ENCODE measurements at places on chromosomes 13 and 19. TPM values are rescaled to one million over a fixed set of nuclear protein-coding genes. Genes with fewer than 3 reads are reported as not detected.

Gene CLDN10
- 0.72 TPM for total RNA-seq

Gene HCN2
- 9.8 TPM for total RNA-seq

Gene KDM4B
- 33.6 TPM for total RNA-seq

Gene CNN2
- 101 TPM for total RNA-seq

Gene CGB1
- total RNA-seq: not detected

GRCh38 chr13:40472427-40473220 is 193.8 kb downstream of the FOXO1 start:
- DNase-seq: no peak
- H3K36me3 ChIP-seq: no peaks in the 10 kb centered on the region
- peaks cover 13% of the 10 kb centered on the region for H3K4me1 ChIP-seq
- H3K27me3 ChIP-seq: no peaks in the 10 kb centered on the region
- H3K27ac ChIP-seq: no peak overlapping the region

- no peak for DNase-seq
- H3K36me3 ChIP-seq: no peaks in the 10 kb centered on the region
- no peak overlapping the region for H3K27ac ChIP-seq
Measured at GRCh38 chr19:14775869-14776586, 2.3 kb downstream of the ADGRE2 start.

- H3K4me1 ChIP-seq: peaks cover 59% of the 10 kb centered on the region
- H3K27ac ChIP-seq: peak overlapping the region; percentile 37
- DNase-seq: peak; percentile 52
- H3K4me3 ChIP-seq: no peak overlapping the region
- H3K36me3 ChIP-seq: no peaks in the 10 kb centered on the region
- H3K27me3 ChIP-seq: no peaks in the 10 kb centered on the region
Measured at GRCh38 chr19:44725251-44725650, 23.3 kb upstream of the BCL3 start.

- no peaks in the 10 kb centered on the region for H3K4me1 ChIP-seq
- H3K4me3 ChIP-seq: no peak overlapping the region
- no peaks in the 10 kb centered on the region for H3K27me3 ChIP-seq
- no peak overlapping the region for H3K27ac ChIP-seq
Measured at GRCh38 chr13:113519556-113519955, 29.0 kb upstream of the DCUN1D2 start.

DNA sequence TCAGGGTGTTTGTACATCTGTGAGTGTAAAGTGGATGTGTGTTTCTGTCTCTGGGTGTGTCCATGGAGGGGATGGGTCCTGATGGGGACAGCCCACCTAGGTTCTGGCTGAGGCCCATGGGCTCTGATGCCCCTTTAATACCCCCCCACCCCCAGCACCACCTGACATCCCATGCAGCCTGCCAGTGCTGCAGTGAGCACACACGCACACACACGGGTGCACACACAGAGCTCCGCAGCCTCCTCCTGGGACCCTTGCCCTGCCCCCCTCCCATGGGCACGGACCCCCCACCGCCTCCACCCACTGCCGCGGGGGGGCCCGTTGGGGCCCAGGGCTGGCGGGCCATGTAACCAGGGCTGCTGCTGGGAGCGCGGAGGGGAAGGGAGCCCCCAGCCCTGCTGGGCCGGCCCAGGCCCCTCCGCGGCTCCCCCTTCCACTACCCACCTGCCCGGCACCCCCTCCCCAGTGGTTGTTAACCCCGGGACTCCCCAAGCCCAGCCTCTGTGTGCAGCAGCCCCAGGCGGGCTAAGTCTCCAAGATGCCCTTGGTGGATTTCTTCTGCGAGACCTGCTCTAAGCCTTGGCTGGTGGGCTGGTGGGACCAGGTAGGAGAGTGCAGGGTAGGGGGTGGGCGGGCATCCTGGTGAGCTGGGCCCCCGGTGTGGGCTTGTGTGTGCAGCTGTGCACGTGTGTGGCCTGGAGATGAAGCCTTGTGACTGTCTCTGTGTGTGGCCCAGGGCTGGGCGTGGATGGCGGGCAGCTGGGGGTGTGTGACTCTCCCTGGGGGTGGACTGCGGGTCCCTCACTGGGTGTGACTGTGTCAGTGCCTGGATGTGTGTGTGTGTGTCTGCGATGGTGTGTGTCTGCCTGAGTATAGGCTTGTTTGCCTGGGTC is 32.6 kb downstream of the PDE4A start:
- H3K4me1 ChIP-seq: no peaks in the 10 kb centered on the region
- H3K27me3 ChIP-seq: no peaks in the 10 kb centered on the region
- H3K4me3 ChIP-seq: no peak overlapping the region
- H3K27ac ChIP-seq: no peak overlapping the region
- H3K36me3 ChIP-seq: no peaks in the 10 kb centered on the region

DNA sequence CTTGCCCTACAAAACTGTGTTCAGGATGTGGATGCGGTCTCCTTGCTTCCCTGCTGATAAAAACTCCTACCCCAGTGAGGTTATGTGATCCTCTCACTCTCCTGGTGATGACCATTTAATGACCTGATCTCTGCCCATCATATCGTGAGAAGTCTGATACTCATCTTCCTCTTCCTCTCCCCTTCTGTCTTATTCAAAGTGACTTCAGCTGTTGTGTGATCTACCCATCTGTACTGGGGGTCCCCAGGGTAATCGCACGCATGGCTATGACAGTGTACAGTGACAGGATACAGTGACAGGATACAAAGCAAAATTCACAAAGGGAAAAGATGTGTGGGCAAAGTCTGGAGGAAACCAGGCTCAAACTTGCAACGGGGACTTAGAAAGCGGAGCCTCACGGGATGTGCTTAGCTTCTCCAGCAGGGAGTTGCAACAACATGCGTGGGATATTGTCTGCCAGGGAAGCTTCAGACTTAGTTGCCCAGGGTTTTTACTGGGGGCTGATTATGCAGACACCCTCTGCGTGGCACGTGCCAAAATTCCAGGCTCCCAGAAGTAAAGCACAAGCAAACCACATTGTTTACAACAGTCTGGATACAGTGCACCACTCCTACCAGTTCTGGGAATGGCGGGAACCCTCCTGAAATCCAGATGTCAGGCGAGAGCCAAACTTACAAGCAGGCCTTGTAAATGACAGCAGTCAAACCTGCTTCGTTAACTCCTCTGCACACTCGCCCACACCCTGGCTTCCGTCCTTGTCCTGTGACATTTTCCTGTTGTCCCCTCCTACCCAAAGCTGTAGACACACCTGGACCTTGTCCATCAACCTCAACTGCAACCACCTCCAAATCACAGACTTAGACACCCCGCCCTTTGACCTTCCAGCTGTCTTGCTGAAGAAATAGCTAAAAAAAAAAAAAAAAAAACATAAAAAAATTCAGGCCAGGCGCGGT is 18.0 kb upstream of the GARRE1 start:
- H3K36me3 ChIP-seq: no peaks in the 10 kb centered on the region
- DNase-seq: no peak
- no peak overlapping the region for H3K27ac ChIP-seq
- peaks cover 6% of the 10 kb centered on the region for H3K4me1 ChIP-seq

- DNase-seq: no peak
- H3K27ac ChIP-seq: no peak overlapping the region
- no peak overlapping the region for H3K4me3 ChIP-seq
- H3K36me3 ChIP-seq: no peaks in the 10 kb centered on the region
- H3K27me3 ChIP-seq: no peaks in the 10 kb centered on the region
- H3K4me1 ChIP-seq: peaks cover 28% of the 10 kb centered on the region
Measured at GRCh38 chr13:42116225-42116624, 67.8 kb downstream of the DGKH start.

DNA sequence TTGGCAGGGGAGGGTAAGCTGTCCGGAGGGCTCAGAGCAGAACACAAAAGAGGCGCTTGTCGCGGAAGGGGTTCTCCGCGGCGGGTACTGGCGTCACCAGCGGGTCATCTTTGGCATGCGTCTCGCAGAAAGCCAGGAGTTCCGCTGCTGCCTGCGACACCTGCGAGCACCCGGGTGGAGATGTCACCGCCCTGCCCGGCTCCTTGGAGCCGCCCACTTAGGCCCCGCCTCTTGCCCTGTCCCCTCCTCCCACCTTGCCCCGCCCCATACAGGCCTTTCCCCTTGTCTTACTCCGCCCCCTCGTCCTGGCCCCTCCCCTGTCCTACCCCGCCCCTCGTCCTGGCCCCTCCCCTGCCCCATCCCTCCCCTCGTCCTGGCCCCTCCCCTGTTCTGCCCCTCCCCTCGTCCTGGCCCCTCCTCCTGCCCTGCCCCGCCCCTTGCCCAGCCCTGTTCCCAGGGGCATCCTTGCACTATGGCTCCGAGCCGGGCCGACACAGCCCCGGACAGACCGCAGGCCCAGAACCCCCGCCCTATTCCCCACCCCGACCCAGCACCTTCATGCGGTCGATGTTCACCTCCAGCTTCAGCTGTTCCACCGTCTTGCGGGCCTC is 1.9 kb downstream of the GNG8 start:
- H3K27ac ChIP-seq: no peak overlapping the region
- H3K4me3 ChIP-seq: no peak overlapping the region
- no peaks in the 10 kb centered on the region for H3K27me3 ChIP-seq

GRCh38 chr13:61777271-61777670 is 361.6 kb upstream of the PCDH20 start:
- H3K27me3 ChIP-seq: no peaks in the 10 kb centered on the region
- no peaks in the 10 kb centered on the region for H3K4me1 ChIP-seq
- H3K36me3 ChIP-seq: no peaks in the 10 kb centered on the region
- no peak for DNase-seq

DNA sequence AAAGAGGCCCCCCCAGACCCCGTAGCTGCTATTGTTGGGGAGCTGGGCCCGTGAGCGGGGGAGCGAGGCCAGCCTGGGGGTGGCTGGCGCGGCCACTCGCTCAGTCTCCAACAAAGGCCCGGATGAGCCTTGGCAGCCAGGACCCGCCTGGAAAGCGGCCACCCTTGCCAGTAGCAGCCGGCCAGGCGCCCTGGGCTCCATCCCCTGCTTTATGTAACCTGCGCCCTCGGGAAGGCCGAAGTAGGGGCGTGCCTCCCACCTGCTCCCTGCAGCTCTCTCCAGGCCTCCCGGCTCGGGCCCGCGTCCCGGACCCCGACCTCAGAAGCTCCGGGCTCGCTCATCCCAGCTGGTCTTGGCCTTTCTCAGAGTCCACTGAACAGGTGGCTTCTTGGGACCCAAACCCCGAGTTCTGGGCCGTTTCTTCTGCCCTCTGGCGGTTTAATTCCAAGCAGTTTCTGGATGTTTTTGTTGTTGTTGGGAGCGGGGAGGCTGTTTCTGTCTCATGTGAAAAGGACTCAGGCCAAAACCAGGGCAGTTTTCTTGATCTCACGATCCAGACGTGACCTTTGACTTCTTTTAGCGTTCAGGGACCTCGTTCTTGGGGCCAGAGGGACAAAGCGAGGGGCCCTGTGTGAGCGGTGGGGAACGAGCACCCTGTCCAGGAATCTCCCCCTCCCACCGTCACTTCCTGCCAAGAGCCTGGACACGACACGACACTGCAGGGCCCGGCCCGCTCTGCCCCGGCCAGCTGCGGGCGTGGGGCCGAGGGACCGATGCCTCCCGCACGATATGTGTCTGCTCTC is 1.2 kb downstream of the CDC34 start:
- H3K27me3 ChIP-seq: no peaks in the 10 kb centered on the region
- H3K4me3 ChIP-seq: peak overlapping the region; percentile 99
- DNase-seq: peak; percentile 85
- H3K36me3 ChIP-seq: peaks cover 23% of the 10 kb centered on the region
- peak overlapping the region; percentile 98 for H3K27ac ChIP-seq
- H3K4me1 ChIP-seq: peaks cover 36% of the 10 kb centered on the region

GRCh38 chr19:50333737-50334617 is 4.8 kb upstream of the KCNC3 start:
- H3K27ac ChIP-seq: peak overlapping the region; percentile 80
- peak overlapping the region; percentile 25 for H3K4me3 ChIP-seq
- DNase-seq: peak; percentile 84
- no peaks in the 10 kb centered on the region for H3K36me3 ChIP-seq

DNA sequence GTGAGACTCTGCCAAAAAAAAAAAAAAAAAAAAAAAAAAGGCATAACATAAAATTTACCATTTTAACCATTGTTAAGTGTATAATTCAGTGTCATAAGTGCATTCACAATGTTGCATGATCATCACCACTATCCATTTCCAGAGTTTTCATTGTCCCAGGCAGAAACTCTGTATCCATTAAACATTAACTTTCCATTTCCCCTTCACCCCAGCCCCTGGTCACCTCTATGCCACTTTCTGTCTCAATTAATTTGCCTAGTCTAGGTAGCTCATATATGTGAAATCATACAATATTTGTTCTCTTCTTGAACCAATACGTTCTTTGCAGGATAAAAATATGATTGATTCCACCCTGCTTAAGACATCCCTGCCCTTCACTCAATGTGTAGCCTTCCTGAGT is 31.0 kb upstream of the VWA8 start:
- no peak overlapping the region for H3K27ac ChIP-seq
- no peak overlapping the region for H3K4me3 ChIP-seq
- H3K4me1 ChIP-seq: no peaks in the 10 kb centered on the region
- no peaks in the 10 kb centered on the region for H3K36me3 ChIP-seq
- no peak for DNase-seq

GRCh38 chr13:34926508-34926907 is 15.6 kb upstream of the NBEA start:
- DNase-seq: no peak
- H3K27me3 ChIP-seq: no peaks in the 10 kb centered on the region
- no peaks in the 10 kb centered on the region for H3K4me1 ChIP-seq
- H3K36me3 ChIP-seq: no peaks in the 10 kb centered on the region

DNA sequence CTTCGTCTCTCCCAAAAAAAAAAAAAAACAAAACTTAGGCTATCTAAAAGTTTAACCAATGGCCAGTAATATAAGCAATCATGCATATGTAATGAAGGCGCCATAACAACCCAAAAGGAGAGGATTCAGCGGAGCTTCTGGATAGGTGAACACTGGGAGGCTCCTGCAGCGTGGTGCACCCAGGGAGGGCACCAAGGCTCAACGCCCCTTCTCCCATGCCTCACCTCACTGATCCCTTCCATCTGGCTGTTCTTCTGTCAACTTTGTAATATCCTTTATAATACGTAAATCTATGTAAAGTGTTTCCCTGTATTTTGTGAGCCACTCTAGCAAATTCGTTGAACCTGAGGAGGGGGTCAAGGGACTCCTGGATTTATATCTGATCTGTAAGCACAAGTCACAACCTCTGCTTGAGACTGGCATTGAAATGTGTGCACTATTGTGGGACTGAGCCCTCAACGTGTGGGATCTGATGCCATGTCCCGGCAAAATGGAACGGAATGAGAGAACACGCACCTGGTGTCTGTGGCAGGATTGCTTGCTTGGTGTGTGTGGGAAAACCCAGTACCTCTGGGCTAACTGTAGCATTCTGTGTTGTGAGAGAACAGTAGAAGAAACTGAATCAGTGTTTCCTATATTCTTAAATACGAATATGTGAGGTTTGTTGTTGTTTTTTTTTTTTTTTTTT is 521 bp upstream of the ZNF665 start:
- H3K4me1 ChIP-seq: peaks cover 31% of the 10 kb centered on the region
- H3K27me3 ChIP-seq: no peaks in the 10 kb centered on the region
- H3K4me3 ChIP-seq: peak overlapping the region; percentile 82
- no peak overlapping the region for H3K27ac ChIP-seq

All from heart right ventricle (tissue), 16 donors.